Esophagus squamous epithelium (tissue), 5 donors: ENCODE measurements at places on chromosomes 7 and 10.

GRCh38 chr10:124214610-124215375 is 121.4 kb upstream of the CHST15 start:
- no peak for DNase-seq

- DNase-seq: no peak
These were observed 83.4 kb downstream of the PALS2 start for GRCh38 chr7:24656608-24657007.

DNA sequence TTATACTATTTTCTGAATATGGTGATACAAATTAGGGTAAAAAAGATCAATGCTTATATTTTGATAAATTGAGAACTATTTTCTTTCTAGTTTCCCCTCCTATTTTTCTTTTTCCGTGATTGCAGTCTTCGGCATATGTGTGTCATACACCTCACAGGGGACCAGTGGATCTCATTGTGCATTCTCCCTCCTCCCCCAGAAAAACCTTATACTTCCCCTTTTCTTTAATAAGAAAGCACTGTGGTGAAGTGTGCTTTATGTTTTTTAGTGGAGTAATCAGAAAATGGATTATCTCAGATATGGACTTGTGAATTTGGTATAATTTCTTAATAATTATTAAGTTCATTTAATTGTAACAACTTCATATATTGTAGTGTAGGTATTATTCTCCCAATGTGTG is 72.8 kb downstream of the BICC1 start:
- DNase-seq: no peak

DNA sequence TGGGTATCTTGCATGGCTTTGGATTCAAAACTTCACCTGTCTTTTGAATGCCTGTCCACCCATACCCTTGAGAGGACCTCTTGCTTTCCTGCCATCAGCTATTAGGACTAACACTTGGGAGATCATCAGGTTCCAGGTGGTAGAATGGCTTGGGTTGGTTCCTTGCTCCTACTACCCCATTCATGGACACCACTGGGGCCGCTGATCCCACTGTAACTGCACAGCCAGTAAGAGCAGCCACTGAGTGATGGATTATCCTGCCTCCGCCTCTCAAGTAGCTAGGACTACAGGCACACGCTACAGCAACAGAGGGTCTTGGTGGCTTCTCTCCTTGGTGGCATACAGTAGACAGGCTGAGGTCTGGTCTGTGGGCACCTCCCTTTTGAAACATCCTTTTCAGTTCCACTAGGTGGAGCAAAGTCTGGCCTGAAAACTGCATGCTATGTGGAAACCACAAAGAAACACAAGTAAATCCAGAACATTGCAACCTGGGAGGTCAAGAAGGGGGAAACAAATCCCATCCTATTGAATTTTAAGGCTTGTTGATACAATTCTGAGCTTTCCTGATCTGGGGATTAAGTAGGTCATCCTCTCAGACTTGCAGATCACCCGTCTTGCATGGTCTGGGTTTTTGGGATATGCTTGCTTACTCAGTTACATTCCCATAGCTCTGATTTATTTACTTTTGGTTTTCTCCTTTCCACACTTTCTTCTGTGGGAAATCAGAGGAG is 9.4 kb downstream of the WBP1L start:
- no peak for DNase-seq

GRCh38 chr10:11893749-11894278 is 70.7 kb downstream of the PROSER2 start:
- DNase-seq: no peak
